Activated gamma-delta T cell treated with anti-CD3 and anti-CD28 coated beads, Interleukin-2, amount 50 U/mL, for 16 hours (primary cell): ENCODE measurements at places on chromosomes 12 and 14.

GRCh38 chr12:65728455-65728847, 95.8 kb upstream of the HMGA2 start:
- DNase-seq = no peak

DNA sequence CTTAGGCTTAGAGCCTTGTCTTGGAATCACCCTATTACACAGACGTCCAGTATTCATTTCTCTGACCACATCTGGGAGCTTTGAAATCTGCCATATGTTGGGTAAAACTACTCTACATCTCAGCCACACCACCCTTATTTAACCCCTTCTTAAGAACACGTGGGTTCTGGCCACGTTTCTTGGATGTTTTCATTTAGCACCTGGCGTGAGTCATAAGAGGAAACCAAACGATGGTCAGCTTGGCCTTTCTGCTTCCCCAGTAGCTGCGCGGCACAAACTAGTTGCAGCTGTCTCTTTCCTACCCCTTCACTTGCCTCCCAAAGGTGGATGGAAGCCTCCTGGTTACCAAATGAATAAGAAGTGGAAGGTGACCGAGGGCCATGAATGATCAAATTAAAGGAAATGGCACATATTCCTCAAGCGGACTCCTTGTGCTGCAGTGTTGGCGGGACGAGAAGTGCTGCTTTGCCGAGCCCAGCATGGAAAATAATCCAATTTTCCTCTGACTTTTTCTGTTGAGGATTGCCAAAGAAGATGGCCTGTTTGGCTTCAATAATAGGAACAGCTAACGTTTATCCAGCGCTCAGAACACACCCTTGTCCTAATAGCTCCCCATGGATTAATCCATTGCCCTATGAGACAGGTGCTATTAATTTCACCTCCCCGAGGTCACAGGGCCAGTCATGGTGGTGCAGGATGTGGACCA, 154.1 kb downstream of the ZNF664 start:
- DNase-seq = no peak

DNA sequence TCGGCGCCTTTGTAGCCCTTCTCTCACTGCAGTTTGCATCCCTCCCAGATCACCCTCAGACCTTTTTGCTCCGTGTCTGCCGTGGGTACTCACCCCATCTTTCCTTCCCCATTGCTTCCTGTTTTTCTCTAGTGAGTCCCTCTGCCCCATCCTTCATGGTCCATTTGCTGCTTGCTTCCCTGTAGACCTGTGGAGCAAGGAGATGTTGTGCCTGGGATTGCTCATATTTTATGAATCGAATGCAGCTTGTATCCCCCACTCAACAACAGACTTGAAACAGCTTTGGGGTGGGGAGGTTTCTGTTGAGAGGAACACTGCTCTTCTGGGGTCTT, 661 bp downstream of the DENR start:
- no peak for DNase-seq

DNA sequence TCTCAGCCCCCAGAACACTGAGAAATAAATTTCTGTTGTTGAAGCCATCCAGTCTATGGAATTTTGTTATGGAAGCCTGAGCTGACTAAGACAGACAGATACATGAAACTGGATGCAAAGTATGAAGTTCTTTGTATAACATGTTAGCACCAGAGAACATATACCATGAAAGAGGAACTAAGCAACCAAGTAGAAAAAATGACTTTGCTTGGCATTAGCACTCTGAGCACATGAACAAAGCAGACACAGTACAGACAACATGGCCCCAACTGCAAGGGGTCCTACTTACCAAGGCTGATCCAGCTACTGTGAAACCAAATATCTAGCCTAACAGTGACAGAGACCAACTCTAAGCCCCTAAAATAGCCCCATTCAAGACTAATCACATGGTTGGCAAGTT, 13.8 kb downstream of the EXOC5 start:
- DNase-seq = no peak

DNA sequence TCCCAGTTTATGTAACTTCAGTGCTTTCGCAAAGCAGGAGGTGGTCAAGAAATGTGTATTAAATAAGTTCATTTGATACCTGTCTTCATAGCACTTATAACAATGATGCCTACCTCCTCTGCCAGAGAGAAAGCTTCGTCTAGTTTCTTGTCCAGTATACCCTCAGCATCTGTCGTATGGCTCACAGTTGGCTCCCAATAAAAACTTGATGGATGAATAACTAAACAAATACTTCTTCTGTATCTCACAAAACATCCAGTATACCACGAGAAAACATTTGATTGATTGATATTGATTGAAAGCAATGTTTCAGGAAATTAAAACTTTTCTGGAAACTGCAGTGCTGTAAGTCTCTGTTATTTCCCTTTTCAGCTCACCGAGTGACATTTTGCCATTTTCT, 26.9 kb upstream of the PTGDR start:
- DNase-seq = no peak

GRCh38 chr14:51305751-51306150, 65.7 kb downstream of the TMX1 start:
- no peak for DNase-seq

- peak; percentile 29 for DNase-seq
Measured at GRCh38 chr14:71143381-71144290, 236.4 kb downstream of the PCNX1 start.

DNA sequence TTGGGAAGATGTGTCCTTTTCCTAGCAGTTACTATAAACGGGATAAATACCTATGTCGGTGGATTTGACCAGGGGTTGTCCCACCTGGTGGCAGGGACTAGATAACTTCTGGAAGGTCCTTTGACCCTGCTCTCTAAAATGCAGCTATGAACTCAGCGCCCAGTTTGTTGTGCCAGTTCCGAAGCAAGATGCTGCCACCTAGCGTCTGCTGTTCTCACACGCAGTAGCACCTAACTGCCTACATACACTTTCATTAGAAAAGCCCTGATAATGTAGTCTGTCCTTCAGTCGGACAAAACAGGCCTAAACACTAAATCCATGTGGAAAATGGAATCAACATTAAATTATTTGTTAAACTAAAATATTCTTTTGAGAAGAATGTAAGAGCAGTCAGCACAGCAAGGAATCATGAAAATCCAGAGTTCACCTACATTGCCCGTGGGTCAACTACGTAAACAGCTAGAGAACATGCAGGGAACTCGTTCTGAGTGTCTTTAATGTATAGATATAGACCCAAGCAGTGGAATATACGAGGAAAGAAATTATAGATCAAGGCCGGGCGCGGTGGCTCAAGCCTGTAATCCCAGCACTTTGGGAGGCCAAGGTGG, 51.1 kb upstream of the CRACR2A start:
- peak; percentile 61 for DNase-seq

- no peak for DNase-seq
Measured at GRCh38 chr14:100828031-100828769, 2.3 kb downstream of the MEG3 start.

DNA sequence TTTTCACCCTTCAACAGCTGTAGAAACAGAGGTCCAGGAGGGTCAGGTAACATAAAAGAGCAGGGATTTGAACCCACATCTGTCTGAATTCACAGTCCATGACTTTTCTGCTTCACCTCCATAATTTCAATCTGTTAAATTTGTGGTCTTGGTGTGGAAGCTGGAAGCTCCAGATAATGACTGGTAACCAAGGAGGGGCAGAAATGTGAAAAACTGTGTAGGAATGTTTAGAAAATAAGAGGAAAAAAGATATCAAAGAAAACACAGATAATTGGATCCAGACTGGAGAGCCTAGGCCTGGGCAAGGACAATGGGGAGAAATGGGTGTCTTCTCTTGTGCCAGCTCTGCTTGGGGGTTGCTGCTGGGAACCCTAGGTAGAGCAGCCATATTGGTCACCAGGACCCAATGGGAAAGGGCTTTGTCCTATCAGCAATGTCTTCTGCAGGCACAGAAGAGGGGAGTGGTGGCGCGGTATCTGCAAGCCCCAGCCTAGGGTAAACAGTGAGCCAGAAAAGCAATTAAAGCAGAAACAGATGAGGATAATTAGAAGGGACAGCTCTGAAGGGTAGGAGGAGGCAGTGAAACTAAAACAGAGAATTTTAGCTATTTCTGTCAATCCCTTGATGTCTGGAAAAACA, 54.3 kb upstream of the CCDC91 start:
- no peak for DNase-seq

- DNase-seq = no peak
Measured at GRCh38 chr12:112439769-112440168, 21.0 kb downstream of the PTPN11 start.

GRCh38 chr14:75993567-75994041, 8.0 kb downstream of the IFT43 start:
- DNase-seq = no peak

DNA sequence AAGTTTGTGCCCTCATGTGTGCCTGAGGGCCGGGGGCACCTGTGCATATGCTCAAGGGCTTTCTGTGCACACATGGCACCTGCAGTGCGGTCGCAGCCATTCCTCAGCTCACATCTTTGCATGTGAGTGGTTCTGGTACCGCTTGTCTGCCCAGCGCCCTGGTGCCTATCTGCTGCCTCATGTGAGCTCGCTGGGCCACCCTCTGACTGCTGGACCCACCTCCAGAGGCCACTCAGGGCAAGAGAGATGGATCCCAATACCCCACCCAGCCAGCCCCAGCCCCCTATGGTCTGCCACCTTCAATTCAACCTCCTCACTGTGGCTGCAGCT, 5.4 kb upstream of the AMN start:
- no peak for DNase-seq

- no peak for DNase-seq
Measured at GRCh38 chr12:102990419-102990818, 32.9 kb downstream of the ASCL1 start.

DNA sequence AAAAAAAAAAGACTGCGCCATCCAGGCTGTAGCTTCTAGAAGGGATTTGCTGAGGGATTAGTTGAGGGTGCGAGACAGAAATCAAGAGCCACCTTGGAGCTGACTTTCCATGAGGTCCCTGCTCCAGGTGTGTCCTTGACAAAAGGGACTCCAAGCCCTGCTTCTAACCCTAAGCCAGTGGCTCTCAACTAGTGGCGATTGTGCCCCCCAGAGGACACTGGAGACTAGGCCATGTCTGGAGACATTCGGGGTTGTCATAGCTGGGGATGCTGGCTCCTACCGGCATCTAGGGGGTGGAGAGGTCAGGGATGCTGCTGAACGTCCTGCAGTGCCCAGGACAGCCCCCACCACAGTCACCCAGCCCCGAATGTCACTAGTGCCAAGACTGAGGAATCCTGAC, 40.6 kb downstream of the SPRING1 start:
- DNase-seq = no peak

GRCh38 chr14:39025810-39026627, 77.0 kb downstream of the SEC23A start:
- no peak for DNase-seq

DNA sequence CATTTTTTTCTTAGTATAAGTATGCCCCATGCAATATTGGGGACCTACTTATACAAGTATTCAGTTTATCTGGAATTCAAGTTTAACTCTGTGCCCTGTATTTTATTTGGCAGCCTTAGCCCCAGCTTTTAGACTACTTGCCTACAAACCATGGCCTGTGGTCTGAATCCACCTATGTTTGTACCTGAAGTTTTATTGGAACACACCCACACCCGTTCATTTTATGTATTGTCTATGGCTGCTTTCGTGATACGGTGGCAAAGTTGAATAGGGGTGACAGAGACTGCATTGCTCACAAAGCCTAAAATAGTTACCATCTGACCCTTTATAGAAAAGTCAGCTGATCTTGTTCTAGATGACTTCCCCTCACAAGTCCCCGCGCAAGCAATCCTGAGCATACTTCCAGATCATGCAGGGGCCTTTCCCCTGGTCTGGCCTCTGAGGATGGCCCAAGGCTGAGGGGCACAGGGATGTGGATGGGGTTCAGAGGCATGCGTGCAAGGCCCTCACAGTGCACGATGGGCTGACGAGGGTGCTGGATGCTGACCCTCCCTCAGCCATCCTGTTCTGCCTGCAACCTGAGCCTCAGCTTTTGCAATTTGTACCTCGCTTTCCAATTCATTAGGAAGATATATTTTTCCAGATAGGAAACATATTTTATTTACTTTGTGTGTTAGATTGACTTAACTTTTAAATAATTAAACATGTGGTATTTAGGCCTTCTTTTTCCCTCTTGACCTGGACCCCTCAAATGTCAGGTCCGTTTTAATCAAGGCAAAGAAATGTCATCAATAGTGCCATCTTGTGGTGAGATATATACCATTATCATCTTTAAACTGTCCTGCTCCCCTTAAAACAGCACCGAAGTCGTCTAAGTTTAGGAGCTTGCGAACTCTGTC, 527.3 kb upstream of the CCDC196 start:
- DNase-seq = no peak

GRCh38 chr14:64841121-64841651, 38.5 kb downstream of the SPTB start:
- DNase-seq = no peak

GRCh38 chr12:107461222-107461975, 224.2 kb upstream of the PWP1 start:
- no peak for DNase-seq

- DNase-seq = no peak
Measured at GRCh38 chr12:105227879-105228278, 8.1 kb downstream of the APPL2 start.

GRCh38 chr12:46265734-46266133, 3.1 kb downstream of the SLC38A1 start:
- DNase-seq = no peak

GRCh38 chr14:29311983-29312382, 545.4 kb downstream of the FOXG1 start:
- DNase-seq = no peak

DNA sequence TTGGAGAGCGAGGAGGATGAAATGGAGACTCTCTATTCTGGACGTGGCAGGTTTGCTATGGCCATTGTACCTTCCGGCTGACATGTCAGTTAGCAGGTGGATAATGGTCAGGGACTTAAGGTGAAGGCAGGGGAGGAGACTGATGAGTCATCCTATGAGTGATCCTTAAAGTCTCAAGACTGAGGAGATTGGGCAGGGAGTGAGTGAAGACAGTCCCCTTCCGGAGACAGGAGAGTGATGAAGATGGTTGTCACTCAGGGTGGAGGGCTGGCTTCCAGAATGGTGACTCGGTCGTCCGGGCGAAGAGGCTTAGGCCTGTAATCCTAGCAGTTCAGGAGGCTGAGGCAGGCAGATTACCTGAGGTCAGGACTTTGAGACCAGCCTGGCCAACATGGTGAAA, 49.8 kb upstream of the CCDC63 start:
- no peak for DNase-seq

- no peak for DNase-seq
Measured at GRCh38 chr14:36857842-36858445, 196.3 kb downstream of the PAX9 start.

DNA sequence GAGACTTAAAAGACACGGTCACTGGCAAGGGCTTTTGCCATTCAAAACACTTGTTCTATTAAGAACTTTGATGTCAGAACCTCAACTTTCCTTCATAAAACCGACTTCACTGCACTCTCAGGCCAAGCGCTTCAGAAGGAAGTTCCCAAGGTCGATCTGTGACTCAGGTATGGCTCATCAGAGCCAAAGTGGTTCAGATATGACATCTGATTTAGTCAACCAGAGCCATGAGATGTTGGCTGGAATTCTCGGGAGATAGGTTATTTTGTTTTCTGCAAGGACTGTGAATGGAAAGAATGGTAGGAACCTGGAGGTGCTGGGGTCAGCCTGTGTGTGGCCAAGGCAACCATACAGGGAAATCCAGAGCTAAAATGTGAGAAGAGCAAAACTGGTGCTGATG, 445.6 kb downstream of the GLT1D1 start:
- no peak for DNase-seq
